ENCODE measurements at places on chromosomes 5 and 9.

GRCh38 chr9:84027201-84027600, 46.6 kb downstream of the RMI1 start:
- DNase-seq: no peak

- DNase-seq: no peak
These were observed 51.1 kb downstream of the PRRT1B start for GRCh38 chr9:131596430-131596743.

DNA sequence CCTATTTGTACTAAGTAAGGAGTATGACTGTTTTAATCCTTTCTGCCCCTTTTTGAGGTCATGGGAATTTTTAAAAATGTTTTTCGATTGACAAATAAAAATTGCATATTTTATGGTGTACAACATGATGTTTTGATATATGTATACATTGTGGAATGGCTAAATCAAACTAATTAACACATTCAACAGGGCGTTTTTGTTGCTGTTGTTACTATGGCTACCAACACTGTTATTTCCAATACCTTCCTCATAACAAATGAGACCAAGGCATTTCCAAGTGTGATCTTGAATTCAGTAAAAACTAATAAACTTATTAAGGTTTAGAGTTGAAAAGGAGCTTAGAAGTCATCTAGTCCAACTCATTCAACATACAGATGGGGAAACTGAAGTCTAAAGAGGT, 30.2 kb upstream of the SPEF2 start:
- DNase-seq: no peak

DNA sequence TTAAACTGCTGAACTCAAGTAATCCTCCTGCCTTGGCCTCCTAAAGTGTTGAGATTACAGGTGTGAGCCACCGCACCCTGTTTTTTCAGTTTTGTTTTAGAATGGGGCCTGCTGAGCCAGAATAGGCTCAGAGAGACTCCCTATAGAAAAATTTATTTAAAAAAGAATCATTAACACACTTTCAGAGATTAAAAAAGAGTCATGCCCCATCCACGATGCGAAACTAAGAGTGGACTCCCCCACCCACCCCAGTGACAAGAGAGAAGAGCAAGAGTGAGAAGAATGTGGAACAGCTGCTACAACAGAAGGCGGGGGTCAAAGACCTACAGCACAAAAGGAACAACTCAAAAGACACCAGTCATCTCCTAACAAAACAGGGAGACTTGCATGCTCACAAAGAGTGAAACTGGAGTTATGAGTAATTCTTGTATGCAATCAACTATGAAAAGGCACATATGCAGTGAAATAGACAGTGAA, 47.2 kb downstream of the GLDC start:
- peak; percentile 79 for DNase-seq

GRCh38 chr9:69719367-69719766, 40.4 kb downstream of the PTAR1 start:
- DNase-seq: no peak

DNA sequence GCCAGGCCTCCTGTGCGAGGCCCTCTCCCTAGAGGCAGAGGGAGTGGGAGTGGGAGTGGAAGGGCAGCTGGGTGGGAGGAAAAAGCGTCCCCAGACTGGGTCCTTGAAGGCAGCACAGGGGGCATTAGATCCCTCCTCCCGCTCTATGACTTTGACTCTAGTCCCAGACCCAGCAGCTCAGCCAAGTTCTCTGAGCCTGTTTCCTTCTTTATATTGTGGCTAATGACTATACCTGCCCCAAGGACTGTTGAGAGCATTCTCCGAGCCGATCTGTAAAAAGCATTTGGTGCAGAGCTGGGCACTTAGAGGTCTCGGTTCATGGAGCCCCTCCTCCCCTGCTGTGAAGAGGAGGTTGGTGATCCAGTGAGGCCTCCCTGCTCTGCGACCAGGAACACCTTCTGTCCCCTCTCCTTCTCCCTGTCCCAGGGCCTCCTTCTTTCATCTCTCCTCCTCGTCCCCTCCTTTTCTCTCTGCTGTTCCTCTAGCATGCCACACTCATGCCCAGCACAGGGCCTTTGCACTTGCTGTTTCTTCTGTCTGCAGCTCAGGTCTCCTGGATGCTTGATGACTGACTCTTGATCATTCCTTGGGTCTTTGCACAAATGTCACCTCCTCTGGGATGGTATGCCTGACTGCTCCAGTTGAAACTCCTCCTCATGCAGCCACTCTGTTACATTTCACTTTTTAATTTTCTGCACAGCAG, 23.4 kb upstream of the PSD2 start:
- DNase-seq: no peak

GRCh38 chr5:61329550-61330128, 2.4 kb upstream of the ZSWIM6 start:
- DNase-seq: peak; percentile 26

DNA sequence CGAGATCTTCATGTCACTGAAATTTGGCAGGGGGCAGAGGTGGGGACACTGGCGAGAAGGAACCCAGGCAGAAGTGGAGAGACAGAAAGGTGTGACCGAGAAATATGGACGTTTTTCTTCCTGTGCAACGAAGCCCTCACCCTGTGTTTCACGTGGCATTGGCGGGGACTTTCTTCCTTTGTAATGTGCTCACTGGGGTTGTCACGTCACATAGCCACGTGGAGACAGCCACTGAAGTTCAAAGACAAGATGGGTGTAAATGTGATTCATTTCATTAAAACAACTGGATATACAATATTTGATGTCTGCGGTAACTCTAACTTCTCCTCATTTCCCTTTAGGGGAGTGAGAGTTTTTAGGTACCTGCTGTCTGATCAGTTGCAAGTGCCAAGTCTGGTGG, 225.7 kb downstream of the FSTL4 start:
- DNase-seq: no peak

- DNase-seq: no peak
These were observed 6.0 kb downstream of the CAMK4 start for GRCh38 chr5:111229871-111230810.

GRCh38 chr9:115837618-115838017, 316.0 kb upstream of the PAPPA start:
- DNase-seq: no peak

Data from GM06990 (cell line).